Small intestine (tissue), 16 donors: ENCODE measurements at places on chromosomes 5 and 9. TPM values are rescaled to one million over a fixed set of nuclear protein-coding genes. Genes with fewer than 3 reads are reported as not detected.

DNA sequence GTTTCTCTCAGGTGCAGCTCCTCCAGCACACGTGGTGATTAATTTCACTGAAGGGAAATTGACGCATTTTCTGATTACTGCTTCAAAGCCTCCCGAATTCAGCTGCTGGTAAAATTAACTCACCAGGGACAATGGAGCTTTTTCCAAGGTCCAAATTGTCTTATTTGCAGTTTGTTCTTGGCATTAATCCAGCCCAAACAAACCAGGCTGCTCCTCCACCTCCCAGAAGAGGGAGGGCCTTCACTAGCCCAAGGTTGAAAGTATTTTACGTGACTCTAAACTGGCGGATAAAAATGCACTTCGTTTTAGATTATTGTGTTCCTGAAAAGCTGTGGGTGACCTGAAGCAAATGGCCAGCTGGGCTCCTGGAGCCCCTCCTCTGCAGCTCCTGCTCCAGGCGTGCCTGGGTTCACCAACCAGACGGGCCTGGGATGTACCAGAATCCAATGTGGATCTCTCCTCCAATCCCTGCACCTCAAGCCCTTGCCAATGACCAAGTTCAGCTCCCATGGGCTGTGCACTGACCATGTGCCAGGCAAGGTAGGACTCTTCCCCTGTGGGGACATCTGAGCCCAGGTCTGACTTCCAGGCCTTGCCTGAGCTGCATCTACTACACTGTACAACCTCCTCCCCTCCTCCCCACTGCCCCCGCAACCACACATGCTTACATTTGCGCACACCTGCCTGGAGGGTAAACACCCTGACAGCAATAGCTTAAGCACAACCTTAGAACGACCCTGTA is 193.4 kb downstream of the CDK5RAP2 start:
- H3K27ac ChIP-seq: no peak overlapping the region
- DNase-seq: peak; percentile 50
- H3K4me1 ChIP-seq: no peaks in the 10 kb centered on the region

DNA sequence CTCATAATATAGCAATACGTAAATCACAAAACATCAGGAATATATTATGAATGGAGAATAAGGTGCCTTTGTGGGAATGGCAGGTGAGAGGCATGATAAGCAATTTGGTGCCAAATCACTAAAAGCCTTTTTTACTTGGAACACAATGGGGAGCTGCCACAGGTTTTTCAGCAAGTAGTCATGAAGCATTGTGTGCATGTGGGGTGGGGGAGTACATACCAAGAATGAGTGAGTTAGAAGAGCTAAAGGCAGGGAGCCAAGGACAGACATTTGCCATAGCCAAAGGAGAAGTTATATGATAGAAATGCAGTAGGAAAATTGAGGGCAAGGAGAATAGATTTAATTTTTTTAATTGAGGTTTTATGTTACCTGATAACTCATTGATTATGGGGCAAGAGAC is 445.0 kb upstream of the SMC2 start:
- no peak overlapping the region for H3K27ac ChIP-seq
- no peaks in the 10 kb centered on the region for H3K36me3 ChIP-seq
- no peak for DNase-seq
- no peaks in the 10 kb centered on the region for H3K27me3 ChIP-seq

DNA sequence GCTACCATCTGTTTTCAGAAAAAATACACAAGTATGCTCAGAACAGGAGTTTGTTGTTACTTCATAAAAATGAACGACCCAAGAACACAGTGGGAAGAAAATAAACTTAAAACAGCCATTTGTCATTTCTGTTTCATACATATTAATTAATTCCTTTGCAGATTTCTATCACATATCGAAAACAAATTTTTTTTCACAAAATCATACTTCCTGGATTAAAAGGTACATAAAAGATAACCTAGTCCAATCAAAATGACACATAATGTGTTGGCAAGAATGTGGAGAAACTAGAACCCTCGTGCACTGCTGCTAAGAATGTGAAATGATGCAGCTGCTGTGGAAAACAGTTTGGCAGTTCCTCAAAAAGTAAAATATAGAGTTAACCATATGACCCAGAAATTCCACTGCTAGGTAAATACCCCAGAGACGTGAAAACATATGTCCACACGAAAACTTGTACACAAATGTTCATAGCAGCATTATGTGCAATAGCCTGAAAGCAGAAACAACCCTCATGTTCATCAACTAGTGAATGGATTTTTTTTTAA is 46.0 kb downstream of the MYO10 start:
- DNase-seq: no peak
- H3K4me1 ChIP-seq: peaks cover 16% of the 10 kb centered on the region
- no peak overlapping the region for H3K4me3 ChIP-seq
- no peak overlapping the region for H3K27ac ChIP-seq
- no peaks in the 10 kb centered on the region for H3K27me3 ChIP-seq

GRCh38 chr9:98986866-98987651 is 43.4 kb downstream of the COL15A1 start:
- no peak for DNase-seq
- H3K4me1 ChIP-seq: no peaks in the 10 kb centered on the region
- H3K27me3 ChIP-seq: no peaks in the 10 kb centered on the region

DNA sequence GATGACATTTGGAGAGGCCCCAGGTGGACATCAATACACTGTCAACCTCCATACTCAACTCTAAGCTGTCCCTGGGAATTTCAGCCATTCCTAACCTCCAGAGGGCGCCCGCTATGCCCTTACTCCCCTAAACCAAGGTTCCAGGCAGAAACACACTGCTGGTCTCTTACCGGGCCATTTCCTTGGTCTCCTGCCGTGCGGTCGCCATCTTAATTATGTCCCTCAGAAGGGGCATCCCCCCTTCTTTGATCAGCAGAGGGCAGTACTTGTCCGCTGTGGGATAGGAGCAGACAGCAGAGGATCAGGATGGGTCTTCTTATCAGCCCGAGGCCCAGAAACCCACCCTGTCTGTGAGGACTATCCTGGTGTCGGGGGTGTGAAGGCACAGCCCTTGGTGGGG is 9.3 kb upstream of the ZDHHC12 start:
- no peak overlapping the region for H3K27ac ChIP-seq
- H3K4me3 ChIP-seq: no peak overlapping the region
- H3K36me3 ChIP-seq: peaks cover 71% of the 10 kb centered on the region
- H3K27me3 ChIP-seq: no peaks in the 10 kb centered on the region
- DNase-seq: peak; percentile 90
- H3K4me1 ChIP-seq: peaks cover 3% of the 10 kb centered on the region

DNA sequence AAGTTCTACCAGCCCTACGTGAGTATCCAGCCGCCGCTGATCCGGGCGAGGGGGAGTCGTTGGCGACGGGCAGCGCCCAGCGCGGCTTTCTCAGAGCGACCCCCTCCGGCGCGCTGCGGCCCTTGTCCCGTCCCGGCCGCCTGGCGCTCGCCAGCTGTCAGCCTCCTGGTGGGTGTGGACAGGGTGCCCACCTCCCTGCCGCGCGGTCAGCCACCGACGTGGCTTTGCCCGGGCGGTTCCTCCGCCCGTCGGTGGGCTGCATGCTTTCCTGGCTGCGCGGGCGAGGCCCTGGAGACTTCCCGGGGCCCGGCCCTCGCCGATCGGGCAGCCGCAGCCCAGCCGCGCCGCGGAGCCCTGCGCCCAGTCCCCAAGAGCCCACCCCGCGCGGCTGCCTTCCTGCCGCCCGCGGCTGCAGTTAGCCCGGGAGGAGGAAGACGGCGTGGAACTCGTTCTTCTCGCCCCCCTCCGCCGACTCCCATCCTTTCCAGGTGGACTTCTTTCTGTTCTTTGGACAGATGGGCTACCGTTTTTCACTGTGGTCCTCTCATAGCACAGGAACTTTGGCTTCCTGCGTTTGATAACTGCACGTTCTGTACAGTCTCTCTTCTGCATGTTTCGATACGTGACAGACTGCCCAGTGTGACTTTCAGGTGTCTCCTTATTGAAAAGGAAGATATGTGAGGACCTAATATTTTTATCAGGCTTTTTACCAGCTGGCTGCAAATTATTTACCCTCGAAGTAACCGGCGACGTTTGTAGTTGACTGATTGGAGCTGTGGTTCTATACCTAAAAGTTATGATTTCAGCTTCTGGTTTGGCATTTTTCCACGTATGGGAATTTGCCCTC is 577 bp downstream of the AP3S1 start:
- peaks cover under 1% of the 10 kb centered on the region for H3K36me3 ChIP-seq
- peak overlapping the region; percentile 97 for H3K27ac ChIP-seq
- peak; percentile 51 for DNase-seq
- H3K4me1 ChIP-seq: peaks cover 3% of the 10 kb centered on the region

DNA sequence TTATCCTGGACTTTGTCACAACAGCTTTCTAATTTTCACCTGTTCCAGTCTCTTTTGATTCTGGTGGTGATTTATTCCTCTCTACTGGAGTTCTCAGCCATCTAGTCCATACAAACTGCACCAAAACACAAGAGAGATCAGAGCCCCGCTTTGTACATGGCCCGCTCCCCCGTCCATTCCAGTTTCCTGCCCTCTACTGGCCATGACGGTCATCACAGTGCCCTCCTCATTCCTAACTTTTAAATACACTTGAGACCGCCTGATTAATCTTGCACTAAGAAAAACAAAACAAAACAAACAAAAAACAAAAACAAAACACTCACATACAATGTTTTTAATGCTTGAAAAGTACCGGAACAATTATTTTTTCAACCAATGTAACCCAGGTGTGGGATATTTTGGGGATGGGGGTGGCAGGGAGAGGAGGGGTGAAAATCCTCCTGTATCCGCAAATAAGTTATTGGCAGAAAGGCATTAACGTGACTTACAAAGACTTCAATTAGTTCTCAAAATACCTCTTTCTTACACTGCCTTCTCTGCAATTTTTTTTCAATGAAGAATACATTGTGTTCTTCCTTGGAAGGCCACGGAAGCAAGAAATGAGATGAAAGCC is 84.8 kb upstream of the PAM start:
- no peaks in the 10 kb centered on the region for H3K36me3 ChIP-seq
- H3K27ac ChIP-seq: no peak overlapping the region
- DNase-seq: no peak
- H3K4me3 ChIP-seq: no peak overlapping the region
- no peaks in the 10 kb centered on the region for H3K4me1 ChIP-seq

GRCh38 chr5:113806250-113806649 is 292.8 kb downstream of the YTHDC2 start:
- no peaks in the 10 kb centered on the region for H3K36me3 ChIP-seq
- no peak overlapping the region for H3K4me3 ChIP-seq
- H3K4me1 ChIP-seq: no peaks in the 10 kb centered on the region
- H3K27ac ChIP-seq: no peak overlapping the region
- no peak for DNase-seq

DNA sequence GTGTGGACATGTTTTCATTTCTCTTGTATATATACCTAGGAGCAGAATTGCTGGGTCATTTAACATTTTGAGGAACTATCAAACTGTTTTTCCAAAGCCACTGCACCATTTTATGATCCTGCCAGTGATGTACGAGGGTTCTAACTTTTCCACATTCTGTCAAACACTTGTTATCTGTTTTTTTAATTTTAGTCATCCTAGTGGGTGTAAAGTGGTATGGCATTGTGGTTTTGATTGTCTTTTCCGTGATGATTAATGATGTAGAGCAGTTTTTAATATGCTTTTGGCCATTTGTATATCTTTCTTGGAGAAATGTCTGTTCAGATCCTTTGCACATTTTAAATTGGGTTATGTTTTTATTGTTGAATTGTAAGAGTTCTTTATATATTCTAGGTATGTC is 107.0 kb downstream of the MELK start:
- H3K4me1 ChIP-seq: no peaks in the 10 kb centered on the region
- H3K27ac ChIP-seq: no peak overlapping the region
- no peak for DNase-seq
- no peaks in the 10 kb centered on the region for H3K27me3 ChIP-seq
- no peaks in the 10 kb centered on the region for H3K36me3 ChIP-seq
- no peak overlapping the region for H3K4me3 ChIP-seq

GRCh38 chr9:87405677-87406542 is 91.8 kb upstream of the DAPK1 start:
- H3K27me3 ChIP-seq: no peaks in the 10 kb centered on the region
- no peak overlapping the region for H3K4me3 ChIP-seq
- H3K27ac ChIP-seq: no peak overlapping the region
- no peaks in the 10 kb centered on the region for H3K4me1 ChIP-seq
- H3K36me3 ChIP-seq: no peaks in the 10 kb centered on the region
- no peak for DNase-seq

DNA sequence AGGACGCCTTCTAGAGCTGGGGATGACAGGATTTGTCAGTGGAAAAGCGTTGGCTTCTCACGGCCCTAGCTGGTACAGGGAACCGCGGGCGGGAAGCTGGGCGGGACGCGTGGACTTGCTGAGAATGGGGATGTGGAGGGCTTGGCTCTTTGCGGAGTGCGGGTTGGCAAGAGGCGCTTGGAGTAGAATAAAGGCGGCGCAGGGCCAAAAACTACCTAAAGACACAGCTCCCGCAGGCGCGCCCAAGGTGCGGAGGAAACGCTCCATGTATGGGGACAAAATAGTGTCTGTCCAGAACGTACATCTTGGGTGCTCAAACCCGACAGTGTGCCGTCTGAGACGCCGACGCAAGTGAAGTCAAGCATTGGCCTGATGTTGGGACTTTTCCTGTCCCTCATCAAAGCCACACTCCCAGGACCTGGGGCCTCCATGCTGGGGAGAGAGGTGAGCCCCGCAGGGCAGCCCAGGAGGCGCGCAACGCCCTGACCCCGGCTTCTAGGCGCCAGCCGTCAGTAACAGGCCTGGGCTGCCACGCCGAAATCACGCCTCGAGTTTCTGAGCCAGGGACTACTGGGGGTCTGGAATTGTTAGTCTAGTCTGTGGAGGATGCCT is 1.6 kb upstream of the NKX2-5 start:
- peaks cover 5% of the 10 kb centered on the region for H3K4me1 ChIP-seq
- H3K27ac ChIP-seq: no peak overlapping the region
- no peaks in the 10 kb centered on the region for H3K36me3 ChIP-seq

DNA sequence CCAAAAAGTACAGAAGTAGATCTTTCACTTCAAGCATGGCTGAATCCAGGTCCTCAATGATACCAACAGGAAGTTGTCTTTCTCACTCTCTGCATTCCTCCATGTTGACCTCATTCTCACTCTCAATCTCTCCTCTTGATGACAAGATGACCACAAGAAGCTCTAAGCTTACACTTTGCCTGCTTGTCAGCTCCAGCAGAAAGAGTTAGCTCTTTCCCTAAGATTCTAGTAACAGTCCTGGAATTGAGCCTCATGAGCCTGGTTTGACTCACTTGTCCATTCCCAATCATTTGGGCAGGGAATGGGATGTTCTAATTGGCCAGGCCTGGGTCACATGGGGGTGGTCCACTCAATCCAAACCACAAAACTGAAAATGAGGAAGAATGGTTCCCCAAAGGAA is 3.3 kb upstream of the CLTA start:
- peaks cover 8% of the 10 kb centered on the region for H3K4me1 ChIP-seq
- no peaks in the 10 kb centered on the region for H3K36me3 ChIP-seq
- H3K27ac ChIP-seq: no peak overlapping the region
- DNase-seq: no peak
- no peaks in the 10 kb centered on the region for H3K27me3 ChIP-seq

HRCT1 gene
- 7.2 TPM for polyA plus RNA-seq

GFI1B gene
- polyA plus RNA-seq: 0.89 TPM

LRRC70 gene
- 3.0 TPM for polyA plus RNA-seq

AIF1L gene
- 0.45 TPM for polyA plus RNA-seq

INSL6 gene
- not detected for polyA plus RNA-seq

DOCK8 gene
- polyA plus RNA-seq: 3.8 TPM
